GM23248 (cell line): ENCODE measurements at places on chromosomes 3 and 15. TPM values are rescaled to one million over a fixed set of nuclear protein-coding genes. Genes with fewer than 3 reads are reported as not detected.

DNA sequence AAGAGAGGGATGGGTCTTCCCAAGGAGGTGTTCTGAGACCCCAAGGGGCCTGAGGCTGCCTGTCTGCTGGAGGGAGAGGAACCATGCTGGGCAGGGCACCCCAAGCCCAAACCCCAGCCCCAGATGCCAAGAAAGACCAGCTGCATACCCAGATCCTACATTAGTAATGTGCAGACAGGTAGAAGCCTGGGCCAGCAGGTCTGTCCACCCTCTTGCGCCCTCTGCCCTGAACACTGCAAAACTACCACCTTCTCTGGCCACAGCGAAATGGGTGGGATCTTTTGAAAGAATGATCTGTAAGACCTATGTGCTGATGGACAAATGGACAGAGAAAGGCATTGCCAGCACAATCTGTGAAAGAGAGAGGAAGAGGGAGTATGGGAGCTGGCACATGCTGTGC lies 283.2 kb downstream of the EPHB1 start:
- H3K27me3 ChIP-seq, result no peaks in the 10 kb centered on the region
- H3K36me3 ChIP-seq, result no peaks in the 10 kb centered on the region
- H3K4me1 ChIP-seq, result no peaks in the 10 kb centered on the region
- no peak overlapping the region for H3K27ac ChIP-seq

DNA sequence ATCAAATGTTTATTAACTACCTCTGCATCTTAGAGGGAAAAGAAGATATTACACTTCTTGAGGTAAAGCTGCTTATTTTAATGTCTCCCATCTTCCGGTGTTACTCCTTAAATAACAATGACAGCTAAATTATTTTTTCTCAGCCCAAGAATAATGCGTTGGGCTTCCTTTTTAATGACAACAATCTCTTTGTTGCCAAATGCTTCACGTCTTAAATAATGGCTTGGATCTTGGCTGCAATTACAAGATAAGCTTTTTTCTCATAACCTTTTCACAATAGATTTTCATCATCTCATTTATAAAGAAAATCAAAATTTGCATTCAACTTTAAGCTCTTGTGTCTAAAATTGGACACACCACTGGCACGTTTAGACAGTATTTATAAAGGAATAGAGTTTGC lies 89.2 kb upstream of the COL8A1 start:
- H3K27ac ChIP-seq, result no peak overlapping the region
- no peak overlapping the region for H3K4me3 ChIP-seq
- H3K36me3 ChIP-seq, result no peaks in the 10 kb centered on the region
- DNase-seq, result no peak
- H3K27me3 ChIP-seq, result no peaks in the 10 kb centered on the region
- H3K4me1 ChIP-seq, result peaks cover 21% of the 10 kb centered on the region

GRCh38 chr3:60294181-60294580 lies 957.1 kb downstream of the FHIT start:
- H3K27me3 ChIP-seq, result no peaks in the 10 kb centered on the region
- H3K4me1 ChIP-seq, result peaks cover 19% of the 10 kb centered on the region
- H3K4me3 ChIP-seq, result no peak overlapping the region
- no peak overlapping the region for H3K27ac ChIP-seq

DNA sequence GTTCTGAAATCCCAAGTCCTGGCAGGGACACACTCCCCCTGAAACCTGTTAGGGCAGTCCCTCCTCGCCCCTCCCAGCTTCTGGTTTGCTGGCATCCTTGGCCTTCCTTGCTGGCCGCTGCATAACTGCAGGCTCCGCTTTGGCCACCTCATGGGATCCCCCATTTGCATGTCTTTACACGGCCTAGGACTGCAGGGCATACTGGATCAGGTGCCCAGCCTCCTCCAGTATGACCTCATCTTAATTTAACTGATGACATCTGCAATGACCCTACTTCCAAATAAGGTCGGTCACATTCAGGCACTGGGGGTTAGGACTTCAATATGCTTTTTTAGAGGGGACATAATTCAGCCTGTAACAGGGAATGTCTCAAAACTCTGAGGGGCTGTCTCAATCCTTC lies 173.3 kb downstream of the RAB11A start:
- H3K4me3 ChIP-seq, result no peak overlapping the region
- H3K27me3 ChIP-seq, result peaks cover 60% of the 10 kb centered on the region
- no peaks in the 10 kb centered on the region for H3K4me1 ChIP-seq
- DNase-seq, result no peak

DNA sequence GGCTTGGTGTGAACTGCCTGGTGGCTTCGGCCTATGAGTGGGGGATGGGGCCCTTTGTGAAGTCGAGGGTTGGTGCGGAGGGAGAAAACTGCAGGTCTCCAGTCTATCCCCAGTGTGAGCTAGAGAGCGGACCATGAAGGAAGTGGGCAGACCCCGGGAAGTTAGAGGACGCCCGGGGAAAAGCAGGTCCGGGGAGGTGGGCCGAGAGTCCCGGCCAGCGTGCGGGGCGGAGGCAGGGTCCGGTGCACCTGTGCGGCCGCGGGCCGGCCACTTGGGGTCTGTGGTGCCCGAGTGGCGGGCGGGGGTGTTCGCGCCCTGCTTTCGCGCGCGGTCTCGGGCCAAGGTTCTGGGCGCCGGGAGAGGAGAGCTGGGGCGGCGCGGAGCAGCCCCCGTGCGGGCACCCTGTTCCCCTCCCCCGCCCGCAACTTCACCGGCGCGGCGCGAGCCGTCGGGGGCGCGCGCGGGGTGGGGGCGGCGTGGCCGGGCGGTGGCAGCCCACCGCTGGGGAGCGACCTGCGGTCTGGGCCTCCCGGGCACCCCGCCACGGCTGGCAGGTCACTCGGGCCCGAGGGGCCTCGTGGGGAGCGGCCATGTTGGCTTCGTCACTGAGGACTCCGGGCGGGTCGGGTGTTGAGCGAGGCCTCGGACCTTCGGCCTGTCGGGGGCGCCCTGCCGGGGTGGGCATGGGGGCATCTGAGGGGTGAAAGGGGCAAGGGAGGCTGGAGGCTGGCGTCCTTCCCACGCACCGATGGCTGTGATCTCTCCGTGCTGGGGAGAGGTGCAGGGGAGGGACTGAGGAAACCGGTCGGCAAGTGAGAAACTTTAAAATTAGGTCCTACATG lies 4.8 kb downstream of the UBE2E1 start:
- H3K4me1 ChIP-seq, result peaks cover 22% of the 10 kb centered on the region
- DNase-seq, result peak; percentile 79
- H3K27ac ChIP-seq, result no peak overlapping the region

DNA sequence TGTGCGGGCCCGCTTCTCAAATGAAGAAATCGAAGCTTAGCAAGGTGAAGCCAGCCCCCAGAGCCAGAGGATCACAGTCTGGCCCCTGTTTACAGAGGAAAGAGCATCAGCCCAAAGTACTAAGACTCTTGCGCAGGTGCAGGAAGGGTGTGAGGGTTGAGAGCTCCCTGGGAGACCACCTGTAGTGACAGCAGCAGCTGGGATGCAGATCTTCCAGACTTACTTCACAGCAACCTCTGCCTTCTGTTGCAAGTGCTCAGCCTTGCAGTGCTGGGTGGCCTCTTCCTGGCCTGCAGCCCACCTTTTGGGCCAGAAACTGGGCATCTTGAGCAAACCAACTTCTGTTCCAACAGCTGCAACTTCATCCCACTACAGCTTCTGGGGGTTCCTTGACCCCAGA lies 19.7 kb downstream of the SPATA12 start:
- H3K27me3 ChIP-seq, result no peaks in the 10 kb centered on the region
- H3K27ac ChIP-seq, result no peak overlapping the region
- H3K4me1 ChIP-seq, result no peaks in the 10 kb centered on the region
- no peaks in the 10 kb centered on the region for H3K36me3 ChIP-seq
- no peak for DNase-seq

DNA sequence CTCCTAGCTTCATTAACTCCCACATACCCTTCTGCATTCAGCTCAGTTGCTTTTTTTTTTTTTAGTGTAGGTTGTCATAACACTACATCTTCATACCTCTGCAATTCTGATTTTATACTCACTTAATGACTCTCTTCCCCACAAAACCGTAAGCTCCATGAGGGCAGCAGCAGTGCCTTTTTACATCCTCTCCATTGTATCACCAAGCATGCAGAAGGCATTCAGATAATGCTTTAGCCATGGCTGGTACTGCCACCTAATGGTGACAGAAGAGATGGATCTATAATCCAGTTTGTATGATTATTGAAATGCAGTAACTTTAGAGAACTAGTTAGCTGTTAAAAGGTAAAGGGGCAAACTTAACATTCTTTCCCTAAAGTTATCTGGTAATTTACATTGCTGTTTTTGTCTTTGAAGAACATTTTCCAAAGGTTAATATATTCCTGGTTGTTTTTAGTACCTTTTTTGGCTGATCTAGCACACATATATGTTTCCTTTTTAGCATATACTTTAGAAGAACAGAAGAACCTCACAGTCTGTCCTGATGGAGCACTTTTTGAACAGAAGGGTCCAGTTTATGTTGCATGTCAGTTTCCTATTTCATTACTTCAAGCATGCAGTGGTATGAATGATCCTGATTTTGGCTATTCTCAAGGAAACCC lies 36.8 kb downstream of the ATP1B3 start:
- peak; percentile 79 for DNase-seq
- H3K27me3 ChIP-seq, result no peaks in the 10 kb centered on the region
- peaks cover 8% of the 10 kb centered on the region; the same call in 1 of the 2 replicates for H3K4me1 ChIP-seq
- H3K27ac ChIP-seq, result no peak overlapping the region

DNA sequence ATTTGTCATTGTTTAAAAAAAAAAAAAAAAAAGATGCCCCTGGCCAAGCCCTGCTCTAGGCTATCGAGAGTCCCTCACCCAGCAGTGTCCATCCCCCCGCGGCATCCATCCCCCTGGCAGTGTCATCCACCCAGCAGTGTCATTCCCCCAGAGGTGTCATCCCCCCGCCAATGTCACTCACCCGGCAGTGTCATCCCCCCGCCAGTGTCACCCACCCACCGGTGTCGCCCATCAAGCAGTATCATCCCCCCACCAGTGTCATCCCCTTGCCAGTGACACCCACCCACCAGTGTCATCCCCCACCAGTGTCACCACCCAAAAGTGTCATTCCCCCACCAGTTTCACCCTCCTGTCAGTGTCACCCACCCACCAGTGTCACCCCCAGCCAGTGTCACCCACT lies 99.3 kb upstream of the PRR20G start:
- H3K27ac ChIP-seq, result no peak overlapping the region
- no peaks in the 10 kb centered on the region for H3K36me3 ChIP-seq
- no peak overlapping the region for H3K4me3 ChIP-seq
- peaks cover 27% of the 10 kb centered on the region for H3K27me3 ChIP-seq
- no peak for DNase-seq
- no peaks in the 10 kb centered on the region for H3K4me1 ChIP-seq

- H3K4me3 ChIP-seq, result no peak overlapping the region
- H3K27me3 ChIP-seq, result no peaks in the 10 kb centered on the region
- H3K4me1 ChIP-seq, result peaks cover 15% of the 10 kb centered on the region
- no peak for DNase-seq
- H3K27ac ChIP-seq, result no peak overlapping the region
- no peaks in the 10 kb centered on the region for H3K36me3 ChIP-seq
Observed at GRCh38 chr3:112755845-112756613, 90.6 kb downstream of the CD200R1L start.

DNA sequence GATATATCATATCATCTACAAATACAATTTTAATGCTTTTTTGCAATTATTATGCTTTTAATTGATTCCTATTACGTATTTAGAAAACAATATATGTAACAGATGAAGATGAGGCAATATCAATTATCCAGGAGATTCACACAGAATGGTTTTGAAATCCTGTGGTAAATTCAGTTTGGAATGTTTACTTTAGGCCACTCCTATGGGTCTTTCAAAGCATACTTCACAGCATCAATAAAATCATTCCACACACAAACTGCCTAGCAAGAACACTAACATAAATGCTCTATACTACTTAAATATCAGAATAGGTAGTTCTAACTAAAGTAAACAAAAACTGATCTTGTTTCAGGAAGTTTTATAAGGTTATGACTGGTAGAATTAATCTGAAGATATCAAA lies 90.5 kb downstream of the FAM227B start:
- no peaks in the 10 kb centered on the region for H3K4me1 ChIP-seq
- DNase-seq, result peak; percentile 13
- H3K4me3 ChIP-seq, result no peak overlapping the region
- no peaks in the 10 kb centered on the region for H3K27me3 ChIP-seq
- no peak overlapping the region for H3K27ac ChIP-seq

DNA sequence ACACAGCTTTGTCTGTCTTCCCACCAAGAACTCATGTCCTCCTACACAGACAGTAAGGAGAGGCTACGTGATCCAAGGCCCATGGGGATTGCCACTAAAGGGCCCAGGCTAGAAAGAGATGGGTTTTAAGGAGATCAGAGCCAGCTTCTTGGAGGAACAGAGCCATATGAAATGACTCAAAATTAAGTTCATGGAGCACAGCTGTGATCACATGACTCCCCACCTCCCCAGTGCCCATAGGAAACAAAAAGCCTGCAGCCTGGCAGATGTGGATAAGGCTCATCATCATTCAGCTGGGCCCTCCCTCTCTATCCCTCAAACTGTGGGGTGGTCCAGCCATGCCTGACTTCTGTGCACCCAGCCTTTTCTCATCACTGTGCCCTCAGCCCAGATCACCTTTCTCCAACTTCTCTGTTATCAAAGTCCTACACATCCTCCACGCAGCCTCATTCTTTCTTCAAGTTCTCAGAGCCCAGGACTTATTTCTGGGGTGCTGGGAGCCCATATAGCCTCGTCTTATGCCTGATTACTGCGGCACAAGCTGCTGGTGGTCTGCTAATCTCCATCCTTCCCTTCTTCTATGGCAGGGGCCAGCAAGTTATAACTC lies 137.6 kb downstream of the SMAD6 start:
- no peaks in the 10 kb centered on the region for H3K36me3 ChIP-seq
- H3K4me3 ChIP-seq, result no peak overlapping the region
- peak overlapping the region; percentile 94 for H3K27ac ChIP-seq
- DNase-seq, result peak; percentile 77
- H3K4me1 ChIP-seq, result peaks cover 40% of the 10 kb centered on the region

DNA sequence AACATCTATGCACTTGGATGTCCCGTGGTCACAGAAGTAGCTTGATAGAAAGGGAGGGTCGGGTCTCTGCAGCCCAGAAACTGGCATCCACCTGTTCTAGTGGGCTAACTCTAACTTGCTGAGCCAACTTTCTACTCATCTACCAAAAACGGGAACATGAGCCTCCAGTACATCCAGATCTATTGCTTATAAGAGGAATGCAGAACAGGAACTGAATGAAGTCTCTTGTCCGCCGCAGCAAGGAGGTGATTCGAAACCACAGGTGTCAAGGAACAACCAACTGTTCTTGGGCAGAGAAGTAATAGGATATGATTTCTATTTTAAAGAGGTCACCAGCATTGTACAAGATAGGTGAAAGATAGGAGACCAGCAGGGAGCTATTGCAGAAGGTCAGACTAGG lies 17.9 kb downstream of the TERC start:
- no peak overlapping the region for H3K4me3 ChIP-seq
- no peak for DNase-seq
- H3K27ac ChIP-seq, result no peak overlapping the region
- H3K36me3 ChIP-seq, result no peaks in the 10 kb centered on the region
- H3K4me1 ChIP-seq, result no peaks in the 10 kb centered on the region
- peaks cover under 1% of the 10 kb centered on the region; the same call in 1 of the 2 replicates for H3K27me3 ChIP-seq

GRCh38 chr3:158419820-158420653 lies 151.0 kb upstream of the MLF1 start:
- no peak for DNase-seq
- no peak overlapping the region for H3K27ac ChIP-seq

The SCN11A gene
- polyA plus RNA-seq, result not detected in 2 replicates

The VGLL3 gene
- 80.5 and 85.4 TPM in 2 replicates for polyA plus RNA-seq

The GRIP2 gene
- 0.14 TPM in 1 of 2 replicates, not detected in the other for polyA plus RNA-seq
